ENCODE measurements at places on chromosomes 12 and 14. TPM values are rescaled to one million over a fixed set of nuclear protein-coding genes. Genes with fewer than 3 reads are reported as not detected.

The FAM177A1 gene
- 34.2 TPM for total RNA-seq

The MYF6 gene
- total RNA-seq: not detected

The WSCD2 gene
- 0.36 TPM for total RNA-seq

The RFX4 gene
- not detected for total RNA-seq

The NEDD1 gene
- total RNA-seq: 28.3 TPM

The HEATR5A gene
- 38.3 TPM for total RNA-seq

The MORN3 gene
- total RNA-seq: 1.4 TPM

The EIF2S3B gene
- total RNA-seq: 2.9 TPM

The PPP1R12A gene
- total RNA-seq: 165 TPM

The FAM186B gene
- 0.72 TPM for total RNA-seq

The CYP46A1 gene
- 0.59 TPM for total RNA-seq

The PLEKHG7 gene
- total RNA-seq: not detected

The AMDHD1 gene
- total RNA-seq: 0.29 TPM

The ANP32D gene
- total RNA-seq: not detected

The TAS2R8 gene
- 0.36 TPM for total RNA-seq

The POTEG gene
- total RNA-seq: 0.36 TPM

The PRH2 gene
- total RNA-seq: not detected

Measured in osteoblast (primary cell).